ENCODE measurements at places on chromosomes 1 and 21. TPM values are rescaled to one million over a fixed set of nuclear protein-coding genes. Genes with fewer than 3 reads are reported as not detected.

SIK1 gene
- total RNA-seq, result 8.1 TPM

KCNJ6 gene
- total RNA-seq, result 3.3 TPM

GNAT2 gene
- total RNA-seq, result not detected

MYBPH gene
- not detected for total RNA-seq

GCSAML gene
- not detected for total RNA-seq

ANKRD34A gene
- total RNA-seq, result 0.22 TPM

SEC16B gene
- total RNA-seq, result 0.67 TPM

- no peak overlapping the region for H3K27ac ChIP-seq
- H3K36me3 ChIP-seq, result no peaks in the 10 kb centered on the region
- no peak overlapping the region for H3K4me3 ChIP-seq
- DNase-seq, result no peak
- H3K4me1 ChIP-seq, result peaks cover 3% of the 10 kb centered on the region
Observed at GRCh38 chr1:119101563-119101962, 38.9 kb downstream of the WARS2 start.

DNA sequence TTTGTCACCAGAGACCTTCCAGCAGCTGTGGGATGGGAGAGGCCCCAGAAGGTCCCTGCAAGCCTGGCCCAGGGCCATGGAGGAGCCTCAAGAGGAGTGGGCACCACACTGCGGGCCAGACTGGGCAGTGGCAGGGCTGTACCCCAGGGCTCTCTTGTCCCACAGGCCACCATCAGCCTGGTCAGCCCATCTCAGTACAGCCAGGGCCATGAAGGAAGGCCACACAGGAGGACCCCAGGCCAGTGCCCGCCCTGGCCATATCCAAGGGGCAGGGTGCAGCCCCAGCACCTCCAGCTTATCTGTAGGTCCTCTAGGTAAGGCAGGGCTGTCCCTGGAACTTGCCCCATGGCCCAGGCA is 3.1 kb upstream of the GNB1 start:
- peaks cover 12% of the 10 kb centered on the region for H3K27me3 ChIP-seq
- peaks cover 2% of the 10 kb centered on the region for H3K36me3 ChIP-seq
- no peak overlapping the region for H3K4me3 ChIP-seq

DNA sequence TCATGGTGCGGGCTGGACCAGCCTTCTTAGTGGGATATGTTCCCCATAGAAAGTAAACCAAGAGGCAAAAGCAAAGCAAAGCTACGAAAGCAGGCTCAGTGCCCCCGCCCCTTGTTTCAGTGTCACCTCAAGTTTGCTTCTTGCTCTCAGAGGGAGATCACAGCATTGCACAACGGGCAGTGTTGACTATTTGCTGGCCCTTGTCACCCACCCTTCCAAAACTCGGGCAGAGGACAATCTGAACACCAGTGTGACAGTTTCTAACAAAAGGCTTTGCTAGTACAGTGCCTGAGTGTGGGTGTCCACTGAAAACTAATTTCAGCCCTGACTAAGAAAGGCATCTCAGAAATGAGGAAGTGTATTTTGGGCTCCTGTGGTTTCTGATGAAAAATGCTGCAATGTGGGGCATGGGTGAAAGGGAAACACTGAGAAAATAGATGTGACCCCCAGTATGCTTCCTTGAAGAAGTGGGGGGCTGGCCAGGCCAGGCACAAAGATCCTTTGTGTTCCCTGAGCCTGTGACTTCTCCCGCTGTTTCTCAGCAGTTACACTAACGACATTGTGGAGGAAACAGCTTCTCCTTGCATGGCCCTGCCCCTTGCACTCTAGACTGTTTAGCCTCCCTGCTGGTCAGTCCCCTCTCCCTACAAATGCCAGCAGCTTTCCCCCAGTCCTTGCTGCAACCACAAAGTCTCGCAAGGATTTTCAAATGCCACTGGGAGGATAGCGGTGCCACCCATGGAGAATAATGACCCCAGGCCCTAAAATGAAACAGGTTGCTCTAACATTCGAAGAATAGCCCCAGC is 33.3 kb upstream of the KCNE1 start:
- peaks cover 10% of the 10 kb centered on the region for H3K4me1 ChIP-seq

GRCh38 chr1:7921796-7922195 is 18.8 kb downstream of the TNFRSF9 start:
- peaks cover 18% of the 10 kb centered on the region for H3K27me3 ChIP-seq
- DNase-seq, result no peak
- H3K4me1 ChIP-seq, result no peaks in the 10 kb centered on the region
- H3K27ac ChIP-seq, result no peak overlapping the region

DNA sequence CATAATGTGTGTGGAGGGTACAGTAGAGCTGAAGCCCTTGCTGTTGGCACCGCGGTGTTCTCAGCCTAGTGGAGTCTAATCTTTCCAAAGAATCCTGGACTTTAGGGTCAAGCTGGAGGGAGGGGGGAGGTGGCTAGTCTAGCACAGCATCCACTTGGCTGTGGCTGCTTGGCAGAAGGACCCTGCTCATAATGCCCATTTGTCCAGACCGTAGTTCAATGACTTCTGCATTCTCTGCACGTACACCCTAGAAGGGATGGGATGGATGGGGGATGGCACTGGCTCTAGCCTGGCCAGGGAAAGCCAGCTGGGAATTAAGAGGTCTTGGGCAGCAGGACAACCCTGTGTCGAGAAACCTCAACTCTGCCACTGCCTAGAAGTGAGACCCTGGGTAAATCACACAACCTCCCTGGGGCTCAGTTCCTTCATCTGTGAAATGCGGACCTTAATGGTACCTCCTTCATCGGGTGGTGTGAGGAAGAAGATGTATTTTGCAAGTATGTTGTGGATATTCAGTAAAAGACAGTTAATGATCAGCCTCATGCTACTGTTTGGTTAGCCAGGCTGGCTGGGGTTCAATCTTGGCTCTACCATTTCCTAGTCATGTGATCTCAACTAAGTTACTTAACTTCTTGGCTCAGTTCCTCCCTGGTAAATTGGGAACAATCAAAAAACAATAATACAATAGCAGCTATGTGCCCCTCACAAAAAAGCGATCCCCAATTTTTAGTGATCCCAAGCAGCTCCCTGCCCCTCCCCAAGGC is 27.2 kb upstream of the CLIC4 start:
- no peak overlapping the region for H3K4me3 ChIP-seq
- no peaks in the 10 kb centered on the region for H3K27me3 ChIP-seq
- no peak overlapping the region for H3K27ac ChIP-seq
- no peaks in the 10 kb centered on the region for H3K4me1 ChIP-seq

DNA sequence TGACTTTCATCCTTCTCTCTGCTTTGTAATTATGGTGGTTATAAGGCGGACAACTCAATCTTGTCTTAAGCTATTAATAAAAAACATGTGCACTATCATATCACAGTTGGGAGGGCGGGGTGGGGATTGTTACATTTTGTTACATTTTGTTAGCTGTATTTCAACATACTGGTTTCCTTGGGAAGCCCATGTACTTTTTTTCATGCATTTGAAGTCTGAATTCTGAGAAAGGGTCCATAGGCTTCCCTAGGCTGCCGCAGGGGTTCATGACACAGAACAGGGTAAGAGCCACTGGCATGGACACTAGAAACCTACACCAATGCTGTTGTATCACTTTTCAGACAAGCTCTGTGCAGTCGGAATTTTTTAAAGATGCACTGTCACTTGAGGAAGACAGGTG is 178.8 kb downstream of the ETS2 start:
- H3K27ac ChIP-seq, result no peak overlapping the region
- peaks cover 22% of the 10 kb centered on the region for H3K4me1 ChIP-seq
- no peaks in the 10 kb centered on the region for H3K36me3 ChIP-seq
- DNase-seq, result no peak
- H3K4me3 ChIP-seq, result no peak overlapping the region

GRCh38 chr1:36851087-36851486 is 183.2 kb downstream of the GRIK3 start:
- H3K36me3 ChIP-seq, result no peaks in the 10 kb centered on the region
- peaks cover 3% of the 10 kb centered on the region for H3K4me1 ChIP-seq
- no peak overlapping the region for H3K27ac ChIP-seq
- no peak overlapping the region for H3K4me3 ChIP-seq

DNA sequence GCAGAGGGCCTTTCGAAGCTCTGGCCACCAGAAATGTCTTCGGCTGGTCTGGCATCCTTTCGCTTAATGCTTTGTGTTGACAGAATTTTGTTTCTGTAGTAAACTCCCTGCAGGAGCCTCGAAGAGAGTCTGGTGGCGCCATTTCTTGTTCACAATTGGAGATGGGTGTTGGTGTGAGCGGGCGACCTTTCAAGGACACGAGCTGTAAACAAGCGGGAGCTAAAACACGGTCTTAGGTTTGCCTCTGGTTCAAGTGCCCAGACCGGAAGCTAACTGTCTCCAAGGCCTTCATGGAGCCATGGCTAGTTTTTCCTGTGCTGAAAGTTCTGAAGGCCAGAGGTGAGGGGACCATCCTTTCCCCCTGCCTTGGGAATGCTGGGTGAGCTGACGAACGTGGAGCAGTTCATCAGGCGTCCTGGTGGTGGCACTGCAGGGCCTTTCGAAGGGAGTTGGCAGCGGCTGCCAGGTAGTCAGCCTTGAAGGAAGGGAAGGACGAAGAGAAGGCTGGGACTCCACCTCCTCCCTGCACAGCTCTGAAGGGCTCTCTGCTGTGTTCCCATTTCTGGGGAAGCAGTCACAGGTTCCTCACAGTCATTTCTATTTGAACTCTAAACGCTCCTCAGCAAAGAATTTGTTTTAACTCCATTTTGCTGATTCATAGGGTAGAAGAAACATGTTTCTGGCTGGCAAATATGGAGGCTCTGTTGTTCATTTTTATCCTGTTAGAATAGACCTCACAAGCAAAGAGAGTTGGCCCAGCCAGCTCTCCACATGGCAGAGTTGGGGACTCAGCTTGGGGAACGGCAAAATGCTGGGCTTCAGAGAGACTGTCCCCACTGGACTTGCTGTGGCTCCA is 35.2 kb downstream of the URB2 start:
- H3K27ac ChIP-seq, result peak overlapping the region; percentile 43
- peak; percentile 76 for DNase-seq
- H3K27me3 ChIP-seq, result no peaks in the 10 kb centered on the region
- H3K4me1 ChIP-seq, result no peaks in the 10 kb centered on the region
- H3K36me3 ChIP-seq, result peaks cover 10% of the 10 kb centered on the region

DNA sequence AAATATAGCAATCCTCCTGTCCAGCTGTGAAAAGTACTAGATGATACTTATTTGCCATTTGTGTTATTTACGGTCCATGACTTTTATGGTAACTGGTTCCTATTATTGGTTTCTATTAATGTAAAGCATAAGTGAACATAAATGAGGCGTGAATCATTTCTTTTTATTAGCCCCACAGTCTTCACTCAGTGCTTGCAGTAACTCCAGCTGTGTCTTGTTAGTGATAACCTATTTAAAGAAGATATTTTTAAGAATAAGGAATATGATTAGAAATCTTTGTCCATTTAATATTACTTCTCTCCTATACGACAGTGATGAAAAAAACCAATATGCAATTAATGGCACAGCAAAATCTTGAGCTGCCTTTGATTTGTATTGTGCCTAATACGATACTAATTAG is 149.9 kb downstream of the SPATA17 start:
- no peak for DNase-seq
- no peak overlapping the region for H3K27ac ChIP-seq
- no peaks in the 10 kb centered on the region for H3K27me3 ChIP-seq
- no peaks in the 10 kb centered on the region for H3K36me3 ChIP-seq
- H3K4me1 ChIP-seq, result no peaks in the 10 kb centered on the region
- no peak overlapping the region for H3K4me3 ChIP-seq

- H3K27me3 ChIP-seq, result no peaks in the 10 kb centered on the region
- H3K27ac ChIP-seq, result no peak overlapping the region
- peaks cover 5% of the 10 kb centered on the region for H3K4me1 ChIP-seq
Observed at GRCh38 chr1:85124091-85124490, 75.8 kb upstream of the MCOLN3 start.

DNA sequence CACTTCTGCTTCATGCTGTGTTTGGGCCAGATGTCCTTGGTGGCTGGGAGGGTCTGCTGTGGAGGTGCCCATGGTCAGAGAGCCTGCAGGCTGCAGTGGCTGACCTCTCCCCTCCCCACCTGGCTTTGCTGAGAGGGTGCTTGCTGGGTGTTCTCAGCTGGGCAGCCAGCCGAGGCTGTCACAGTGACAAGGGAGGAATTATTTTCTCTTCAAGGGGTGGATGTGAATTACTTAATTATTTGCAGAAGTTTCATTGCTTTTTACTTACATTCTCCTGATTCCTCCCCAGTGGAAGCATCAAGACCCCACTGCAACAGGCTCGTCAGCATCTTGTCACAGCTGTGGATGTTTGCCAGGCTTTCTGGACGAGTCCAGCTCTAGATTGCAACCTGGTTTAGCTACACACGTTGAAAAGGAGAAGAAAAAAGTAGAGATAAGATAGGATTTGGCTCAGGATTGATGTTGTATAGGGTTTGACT is 70.3 kb downstream of the GALNT2 start:
- no peaks in the 10 kb centered on the region for H3K27me3 ChIP-seq
- peaks cover 1% of the 10 kb centered on the region for H3K36me3 ChIP-seq
- peaks cover 15% of the 10 kb centered on the region for H3K4me1 ChIP-seq
- DNase-seq, result no peak
- H3K4me3 ChIP-seq, result no peak overlapping the region

- no peaks in the 10 kb centered on the region for H3K27me3 ChIP-seq
- no peak for DNase-seq
- no peaks in the 10 kb centered on the region for H3K36me3 ChIP-seq
- H3K4me3 ChIP-seq, result no peak overlapping the region
- H3K4me1 ChIP-seq, result no peaks in the 10 kb centered on the region
Observed at GRCh38 chr1:166377896-166378295, 211.1 kb upstream of the FAM78B start.

- H3K27ac ChIP-seq, result no peak overlapping the region
- H3K27me3 ChIP-seq, result no peaks in the 10 kb centered on the region
- H3K36me3 ChIP-seq, result peaks cover 49% of the 10 kb centered on the region
- no peak for DNase-seq
- peaks cover 19% of the 10 kb centered on the region for H3K4me1 ChIP-seq
Observed at GRCh38 chr1:95236784-95237575, 3.0 kb downstream of the RWDD3 start.

- no peak overlapping the region for H3K27ac ChIP-seq
- no peak for DNase-seq
- H3K36me3 ChIP-seq, result peaks cover 1% of the 10 kb centered on the region
Observed at GRCh38 chr1:38403667-38404066, 357.1 kb upstream of the POU3F1 start.

DNA sequence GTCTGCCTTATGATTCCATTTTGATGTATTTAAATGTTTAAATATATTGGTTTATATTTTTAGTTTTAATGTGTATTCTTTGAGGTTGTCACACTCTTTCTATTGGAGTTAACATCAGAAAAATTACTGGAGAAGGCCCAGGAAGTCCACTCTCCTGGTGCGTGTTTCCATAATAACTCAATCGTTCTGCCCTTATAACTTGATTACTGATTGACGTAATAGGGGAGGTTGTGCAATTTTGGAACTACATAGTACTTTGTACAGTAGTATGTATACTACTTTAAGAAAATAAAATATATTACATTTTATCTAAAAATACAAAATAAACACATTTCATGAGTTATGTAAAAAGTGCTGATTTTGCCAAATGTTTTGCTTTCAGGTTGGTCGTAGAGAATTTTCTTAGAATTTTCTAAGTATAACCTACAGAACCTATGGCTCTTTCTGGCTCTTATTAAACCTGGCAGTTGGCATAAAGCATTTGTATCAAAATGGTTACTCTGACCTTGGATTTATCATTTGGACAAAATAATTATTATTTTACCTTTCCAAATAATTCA is 5.7 kb downstream of the PLA2G4A start:
- H3K36me3 ChIP-seq, result peaks cover 1% of the 10 kb centered on the region
- no peaks in the 10 kb centered on the region for H3K4me1 ChIP-seq
- no peak overlapping the region for H3K27ac ChIP-seq
- H3K4me3 ChIP-seq, result no peak overlapping the region

- H3K27me3 ChIP-seq, result no peaks in the 10 kb centered on the region
- no peak overlapping the region for H3K4me3 ChIP-seq
- peaks cover 8% of the 10 kb centered on the region for H3K36me3 ChIP-seq
- peaks cover 2% of the 10 kb centered on the region for H3K4me1 ChIP-seq
- no peak for DNase-seq
Observed at GRCh38 chr1:207813946-207814345, 62.1 kb downstream of the CD46 start.

Measured in progenitor cell of endocrine pancreas (in vitro differentiated cells).